ENCODE measurements at places on chromosomes 12 and 14.

- DNase-seq = no peak
Observed at GRCh38 chr14:41051801-41052200, 554.9 kb upstream of the LRFN5 start.

- DNase-seq = no peak
Observed at GRCh38 chr12:103821773-103822172, 19.3 kb downstream of the NT5DC3 start.

DNA sequence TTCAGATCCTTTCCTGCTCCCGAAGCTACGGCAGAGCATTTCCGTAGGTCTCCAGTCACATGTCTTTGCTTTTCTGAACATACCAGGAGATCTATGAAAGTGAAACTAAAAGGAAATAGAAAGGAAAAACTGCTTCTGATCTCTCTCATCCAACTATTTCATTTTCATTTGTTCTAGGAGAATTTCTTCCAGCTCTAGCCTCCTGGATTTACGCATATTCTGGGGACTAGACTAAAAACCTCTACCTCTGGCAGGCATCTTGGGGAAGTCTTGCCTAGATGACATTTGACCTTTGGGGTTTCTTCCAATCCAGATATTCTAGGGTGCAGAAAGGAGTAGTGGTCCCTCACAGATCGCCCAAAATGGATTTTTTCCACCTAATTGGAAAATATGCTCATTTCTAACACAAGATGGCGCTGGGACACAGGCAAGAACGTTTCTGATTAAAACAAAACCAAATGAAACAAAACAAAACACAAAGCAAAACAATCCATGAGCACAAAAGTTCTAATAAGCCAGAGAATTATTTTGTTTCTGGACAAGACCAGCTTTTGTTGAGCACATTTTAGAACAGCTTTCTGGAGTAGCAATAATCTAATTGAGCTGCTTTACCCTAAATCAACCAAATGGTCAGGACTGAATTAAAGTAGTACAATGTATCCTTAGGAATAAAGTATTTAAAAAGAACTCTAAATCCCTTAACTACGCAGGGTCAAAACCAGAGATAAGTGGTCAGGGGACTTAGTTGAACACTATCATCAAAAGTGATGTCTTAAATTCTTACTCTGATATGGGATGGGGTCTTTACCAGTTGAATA lies 12.3 kb upstream of the PARP11 start:
- DNase-seq = no peak

DNA sequence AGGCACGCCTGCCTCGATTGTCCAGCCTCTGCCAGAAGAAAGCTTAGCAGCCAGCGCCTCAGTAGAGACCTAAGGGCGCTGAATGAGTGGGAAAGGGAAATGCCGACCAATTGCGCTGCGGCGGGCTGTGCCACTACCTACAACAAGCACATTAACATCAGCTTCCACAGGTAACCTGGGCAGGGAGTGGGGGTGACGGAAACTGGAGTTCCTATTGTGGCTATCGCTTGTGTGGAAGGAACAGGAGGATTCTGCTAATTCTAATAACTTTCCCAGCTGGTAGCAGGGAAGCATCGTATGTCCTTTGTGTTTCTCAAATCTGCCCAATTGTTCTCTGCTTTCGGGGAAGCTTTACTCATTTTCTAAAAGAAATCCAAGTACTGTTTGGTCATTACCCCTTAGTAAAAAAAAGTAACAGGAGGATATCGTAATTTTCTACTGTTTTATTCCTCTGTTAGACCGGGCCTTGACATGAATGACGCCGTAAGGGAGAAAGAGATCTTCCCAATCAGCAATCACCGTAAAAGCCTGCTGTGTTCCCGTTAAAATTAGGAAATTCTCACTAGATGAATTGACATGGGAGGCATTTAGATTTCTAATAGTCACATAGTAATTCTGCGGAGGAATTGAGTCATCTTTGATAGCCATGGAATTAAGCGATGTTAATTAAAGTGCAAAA lies 449 bp downstream of the THAP2 start:
- no peak for DNase-seq

- no peak for DNase-seq
Observed at GRCh38 chr14:50407111-50407812, 10.6 kb upstream of the CDKL1 start.

DNA sequence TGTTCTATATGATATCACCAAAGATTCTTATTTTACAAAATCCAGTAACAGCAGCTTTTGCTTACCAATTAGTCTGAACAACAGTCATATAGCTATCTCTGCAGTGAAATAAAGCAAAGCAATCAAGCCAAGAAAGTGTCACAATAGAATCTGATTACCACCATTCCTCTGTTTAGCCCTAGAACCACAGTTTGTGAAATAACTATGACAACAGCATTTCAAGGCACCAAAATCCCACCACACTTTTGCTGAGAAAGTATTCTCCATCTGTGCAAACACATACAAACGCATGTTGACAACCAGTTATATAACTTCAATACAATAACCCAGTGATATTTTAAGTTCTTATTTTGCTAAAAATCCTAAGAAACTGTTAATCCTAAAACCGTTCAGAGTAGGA lies 7.4 kb downstream of the PPP1R13B start:
- no peak for DNase-seq

- no peak for DNase-seq
Observed at GRCh38 chr14:71230897-71231296, 323.6 kb downstream of the PCNX1 start.

- DNase-seq = no peak
Observed at GRCh38 chr14:24370748-24371147, 2.8 kb downstream of the NFATC4 start.

GRCh38 chr12:16573398-16574077 lies 32.4 kb downstream of the LMO3 start:
- DNase-seq = no peak

DNA sequence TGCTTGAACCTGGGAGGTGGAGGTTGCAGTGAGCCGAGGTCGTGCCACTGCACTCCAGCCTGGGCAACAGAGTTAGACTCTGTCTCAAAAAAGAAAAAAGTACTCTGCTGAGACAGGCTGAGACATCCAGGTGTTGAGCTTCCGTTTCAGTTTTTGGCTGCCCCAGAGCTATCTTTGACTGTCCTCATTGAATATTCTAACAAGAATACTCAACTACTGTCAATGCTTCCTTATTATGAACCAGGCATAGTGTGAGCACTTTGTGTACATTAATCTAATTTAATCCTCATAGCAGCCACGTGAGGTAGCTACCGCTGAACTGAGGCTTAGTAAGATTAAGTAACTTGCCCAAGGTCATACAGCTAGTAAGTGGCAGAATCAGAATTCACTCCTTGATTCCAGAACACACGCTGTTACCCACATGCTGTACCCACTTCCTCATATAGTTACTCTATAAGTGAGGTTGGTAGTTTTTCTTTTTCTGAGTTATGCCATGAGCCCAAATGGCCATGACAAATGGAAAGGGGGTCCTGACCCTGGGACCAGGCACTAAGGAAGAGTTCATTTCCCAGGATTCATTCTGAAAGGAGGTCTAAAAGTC lies 11.3 kb downstream of the ALDH1L2 start:
- DNase-seq = no peak

DNA sequence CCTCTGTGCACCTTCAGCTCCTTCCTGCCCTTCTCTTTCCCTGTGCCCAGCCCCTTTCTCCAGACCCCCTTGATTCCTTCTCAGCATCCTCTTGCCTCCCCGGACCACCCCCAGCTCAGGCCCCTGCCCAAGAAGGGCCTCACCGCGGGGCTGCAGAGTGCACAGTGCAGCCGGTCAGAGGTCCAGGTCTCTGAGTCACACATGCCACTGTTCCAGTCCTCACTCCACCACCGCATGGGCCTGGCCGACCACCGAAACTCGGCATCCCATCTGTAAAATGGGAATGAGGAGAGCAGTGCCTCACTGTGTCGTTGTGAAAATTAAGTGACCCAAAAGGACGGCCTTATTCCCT lies 13.3 kb downstream of the BDKRB1 start:
- no peak for DNase-seq

DNA sequence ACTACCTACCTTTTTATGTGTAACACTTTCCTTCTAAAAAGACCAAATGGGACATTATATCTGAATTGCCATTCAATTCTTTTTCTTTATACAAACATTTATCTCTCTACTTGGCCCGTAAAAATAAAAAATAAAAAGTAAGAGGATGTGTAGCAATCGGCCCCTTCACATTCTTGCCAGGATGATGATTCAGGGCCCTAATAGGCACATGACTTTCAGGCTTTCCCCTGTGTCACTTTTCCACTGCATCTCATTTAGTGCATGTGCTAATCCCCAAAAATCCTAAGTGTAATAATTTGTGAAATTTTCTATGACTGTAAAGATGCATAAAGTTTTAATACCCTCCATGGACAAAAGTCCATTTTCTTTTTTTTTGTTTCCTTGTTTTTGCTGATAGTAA lies 23.0 kb upstream of the ATP2B1 start:
- DNase-seq = no peak

DNA sequence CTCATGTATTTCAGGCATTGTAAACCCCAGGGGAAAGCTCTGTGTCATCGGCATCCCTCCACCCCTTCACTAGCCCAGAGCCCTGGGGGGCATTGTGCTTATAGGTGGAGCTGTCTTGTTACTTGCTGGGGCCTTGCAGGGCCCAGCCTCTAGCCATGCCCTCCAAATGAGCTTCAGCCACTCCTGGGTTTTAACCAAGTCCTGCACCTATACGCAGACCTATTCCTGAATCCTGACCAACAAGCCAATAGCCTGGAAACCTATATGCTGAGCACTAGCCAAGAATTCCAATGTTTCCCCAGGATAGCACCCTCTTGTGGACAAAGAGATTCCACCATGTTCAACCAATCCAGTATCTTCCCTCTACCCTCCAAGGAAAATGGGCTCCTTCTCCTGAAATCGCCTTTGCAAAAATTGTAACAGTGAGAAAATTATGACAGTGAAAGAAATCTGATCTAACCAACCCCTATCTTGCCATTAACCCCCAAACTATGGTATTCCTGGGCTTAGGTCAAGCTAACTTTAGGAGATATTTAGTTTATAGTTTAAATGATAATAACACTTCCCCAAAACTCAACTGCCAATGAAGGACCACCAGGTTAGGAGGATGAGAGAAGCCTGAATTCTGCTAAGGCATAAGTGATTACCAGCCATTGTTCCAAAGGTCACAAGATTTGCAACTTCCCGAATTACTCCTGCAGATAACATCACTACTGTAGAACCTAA lies 55.5 kb downstream of the TTC7B start:
- no peak for DNase-seq

- no peak for DNase-seq
Observed at GRCh38 chr12:83470749-83471148, 784.0 kb downstream of the TMTC2 start.

DNA sequence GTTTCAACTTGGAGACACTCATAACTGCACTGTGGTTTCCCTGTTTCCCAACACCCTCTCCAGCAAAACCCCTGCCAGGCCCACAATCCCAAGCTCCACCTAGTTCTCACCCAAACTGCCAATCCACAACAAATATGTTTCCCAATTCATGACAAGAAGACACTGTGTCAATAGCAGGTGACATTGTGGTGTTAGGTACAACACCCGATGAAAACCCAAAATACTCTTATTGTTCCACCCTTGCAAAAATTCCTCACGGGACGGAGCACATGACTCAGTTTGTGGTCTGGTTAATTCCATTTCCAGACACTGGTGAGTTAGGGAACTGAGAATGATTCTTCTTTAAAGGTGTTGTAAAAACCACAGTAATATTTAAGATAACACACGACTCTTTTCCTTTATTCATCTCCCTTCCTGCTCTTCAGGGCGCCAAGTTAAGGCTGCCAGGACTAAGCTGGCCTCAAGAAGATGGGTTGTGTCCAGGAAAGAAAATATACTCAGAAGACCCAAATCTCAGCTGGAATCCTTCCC lies 735.5 kb downstream of the MED13L start:
- no peak for DNase-seq

DNA sequence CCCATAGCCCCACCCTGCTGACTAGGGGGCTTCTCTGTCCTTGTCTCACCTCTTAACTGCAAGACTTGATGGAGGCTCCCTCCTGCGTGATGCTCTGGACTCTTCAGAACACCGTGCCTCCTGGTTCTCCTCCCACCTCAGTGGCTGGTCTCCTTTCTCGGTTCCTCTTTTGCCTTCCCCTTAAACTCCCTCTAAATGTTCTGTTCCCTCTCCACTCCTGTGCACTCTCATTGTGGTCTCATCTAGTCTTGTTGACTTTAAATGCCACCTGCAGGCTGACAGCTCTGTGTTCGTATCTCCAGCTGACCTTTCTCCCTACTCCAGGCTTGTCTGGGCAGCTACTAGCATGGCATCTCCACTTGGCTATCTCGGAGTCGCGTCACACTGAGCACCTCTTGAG lies 28.3 kb downstream of the DYNC1H1 start:
- no peak for DNase-seq

DNA sequence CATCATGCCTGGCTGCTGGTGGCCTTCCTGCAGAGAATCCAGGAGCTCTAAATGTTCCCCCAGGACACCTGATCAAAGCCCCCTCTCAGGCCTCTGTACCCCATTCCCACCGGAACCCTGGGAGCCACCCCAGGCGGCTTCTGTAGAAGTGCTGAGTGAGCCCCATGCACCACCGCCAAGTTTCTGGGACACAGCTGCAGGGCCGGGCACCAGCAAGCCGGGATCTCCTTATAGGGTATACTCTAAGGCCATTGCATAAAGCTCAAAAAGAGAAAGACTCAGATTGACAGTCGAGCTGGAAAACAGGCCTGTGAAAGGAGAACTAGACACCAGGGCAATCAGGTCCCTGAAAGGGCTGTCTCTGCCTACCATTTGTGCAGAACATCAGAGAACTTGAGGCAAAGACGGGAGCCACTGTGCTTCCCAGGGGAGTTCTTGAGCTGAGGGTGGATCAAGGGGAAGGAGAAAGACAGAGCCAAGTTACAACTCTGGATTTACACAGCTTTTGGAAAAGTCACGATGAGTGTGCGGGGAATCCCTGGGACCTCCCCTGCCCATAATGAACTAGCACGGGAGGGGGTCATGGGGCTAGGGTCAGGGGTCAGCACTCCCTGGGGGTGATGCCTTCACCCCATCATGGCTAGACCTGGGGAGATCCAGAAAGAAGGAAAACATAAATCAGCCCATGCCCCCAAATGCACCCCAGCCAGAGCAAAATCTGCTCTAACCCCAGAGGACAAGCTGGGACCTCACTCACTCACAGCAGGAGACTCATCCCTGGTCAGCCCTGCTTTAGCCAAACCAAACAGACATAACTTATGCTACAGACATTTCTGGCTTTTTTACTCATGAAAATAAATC lies 51.1 kb downstream of the ITPK1 start:
- DNase-seq = no peak

GRCh38 chr12:84704856-84705255 lies 207.7 kb downstream of the SLC6A15 start:
- DNase-seq = no peak

DNA sequence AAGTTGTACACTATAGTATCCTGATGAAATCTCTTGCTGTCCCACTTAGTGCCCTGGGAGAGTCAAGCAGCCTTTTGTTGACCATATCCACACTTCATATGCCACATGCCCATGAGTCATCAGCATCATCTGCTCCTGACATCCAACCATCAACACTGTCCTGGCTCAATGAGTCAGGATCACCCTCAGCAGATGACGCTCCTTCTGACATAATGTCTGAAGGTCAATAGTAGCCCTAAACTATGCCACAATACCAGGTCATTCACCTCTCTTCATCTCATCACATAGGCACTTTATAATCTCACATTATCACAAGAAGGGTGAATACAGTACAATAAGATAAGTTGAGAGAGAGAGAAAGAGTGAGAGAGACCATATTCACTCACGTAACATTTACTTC lies 369.0 kb upstream of the FAR2 start:
- no peak for DNase-seq

GRCh38 chr12:45671254-45671653 lies 58.3 kb upstream of the ARID2 start:
- no peak for DNase-seq
